Skeletal muscle cell (primary cell): ENCODE measurements at places on chromosomes 11 and 22.

DNA sequence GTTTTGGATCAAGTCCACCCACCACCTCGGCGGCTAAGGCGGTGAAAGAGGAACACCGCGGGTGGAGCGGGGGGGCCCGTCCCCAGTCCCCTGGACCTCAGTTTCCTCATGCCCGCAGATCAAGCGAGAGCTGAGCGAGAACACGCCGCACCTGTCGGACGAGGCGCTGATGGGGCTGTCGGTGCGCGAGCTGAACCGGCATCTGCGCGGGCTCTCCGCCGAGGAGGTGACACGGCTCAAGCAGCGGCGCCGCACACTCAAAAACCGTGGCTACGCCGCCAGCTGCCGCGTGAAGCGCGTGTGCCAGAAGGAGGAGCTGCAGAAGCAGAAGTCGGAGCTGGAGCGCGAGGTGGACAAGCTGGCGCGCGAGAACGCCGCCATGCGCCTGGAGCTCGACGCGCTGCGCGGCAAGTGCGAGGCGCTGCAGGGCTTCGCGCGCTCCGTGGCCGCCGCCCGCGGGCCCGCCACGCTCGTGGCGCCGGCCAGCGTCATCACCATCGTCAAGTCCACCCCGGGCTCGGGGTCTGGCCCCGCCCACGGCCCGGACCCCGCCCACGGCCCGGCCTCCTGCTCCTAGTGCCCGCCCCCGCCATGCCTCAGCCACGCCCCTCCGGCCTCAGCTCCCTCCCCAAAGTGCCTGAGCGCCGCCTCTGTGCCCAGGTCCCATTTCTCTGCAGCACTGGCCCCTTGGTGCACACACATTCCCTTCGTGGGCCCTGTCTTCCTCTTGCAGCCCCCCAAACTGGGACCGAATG lies 12.7 kb downstream of the MAFF start:
- DNase-seq = no peak

DNA sequence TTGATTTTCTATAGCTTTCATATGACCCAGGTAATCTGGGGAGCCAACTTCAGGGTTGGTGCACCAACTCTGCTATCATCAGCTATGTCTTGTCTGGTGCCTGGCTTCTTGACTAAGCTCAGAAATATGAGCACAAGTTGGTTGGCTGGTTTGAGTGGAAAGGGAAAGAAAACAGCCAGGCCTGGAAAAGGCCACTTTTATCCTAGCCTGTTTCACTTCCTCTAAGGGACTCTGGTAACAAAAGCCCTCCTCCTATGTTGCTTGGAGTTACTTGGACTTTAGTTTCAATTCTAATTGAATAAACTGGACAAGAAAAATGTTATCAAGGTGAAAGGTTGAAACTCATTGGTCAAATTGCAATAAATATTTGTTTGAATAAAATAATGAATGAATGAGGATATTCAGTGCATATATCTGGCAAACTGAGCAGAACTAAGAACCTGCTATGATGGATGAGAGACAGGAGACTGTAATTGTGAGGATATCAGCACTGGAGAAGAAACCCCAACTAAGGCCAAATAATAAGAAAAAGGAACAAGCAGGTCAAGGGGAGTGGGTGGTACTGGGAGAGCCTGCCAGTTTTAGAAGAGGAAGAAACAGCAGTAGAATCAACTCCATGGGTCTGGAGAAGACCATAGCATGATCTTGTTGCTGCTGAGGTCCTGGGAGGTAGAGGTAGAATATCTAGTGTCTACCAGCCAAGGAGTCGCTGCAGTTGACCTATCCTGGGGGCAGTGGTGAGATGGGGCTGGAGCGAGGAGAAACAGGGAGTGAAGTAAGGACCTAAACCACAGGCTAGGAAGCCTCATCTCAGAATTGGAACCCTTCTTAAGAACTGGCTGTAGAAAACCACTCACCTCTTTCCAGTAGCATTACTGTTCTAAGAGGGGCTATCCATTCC lies 8.2 kb downstream of the ROBO4 start:
- no peak for DNase-seq

- DNase-seq = peak; percentile 19
Observed at GRCh38 chr11:115504276-115505158, at the start of gene CADM1. Gene CADM1 (minus strand): TSS chr11:115504415.

- no peak for DNase-seq
Observed at GRCh38 chr22:48368975-48369525, 1458.6 kb downstream of the BRD1 start.

- DNase-seq = no peak
Observed at GRCh38 chr11:15826826-15827225, 529.5 kb downstream of the SOX6 start.

DNA sequence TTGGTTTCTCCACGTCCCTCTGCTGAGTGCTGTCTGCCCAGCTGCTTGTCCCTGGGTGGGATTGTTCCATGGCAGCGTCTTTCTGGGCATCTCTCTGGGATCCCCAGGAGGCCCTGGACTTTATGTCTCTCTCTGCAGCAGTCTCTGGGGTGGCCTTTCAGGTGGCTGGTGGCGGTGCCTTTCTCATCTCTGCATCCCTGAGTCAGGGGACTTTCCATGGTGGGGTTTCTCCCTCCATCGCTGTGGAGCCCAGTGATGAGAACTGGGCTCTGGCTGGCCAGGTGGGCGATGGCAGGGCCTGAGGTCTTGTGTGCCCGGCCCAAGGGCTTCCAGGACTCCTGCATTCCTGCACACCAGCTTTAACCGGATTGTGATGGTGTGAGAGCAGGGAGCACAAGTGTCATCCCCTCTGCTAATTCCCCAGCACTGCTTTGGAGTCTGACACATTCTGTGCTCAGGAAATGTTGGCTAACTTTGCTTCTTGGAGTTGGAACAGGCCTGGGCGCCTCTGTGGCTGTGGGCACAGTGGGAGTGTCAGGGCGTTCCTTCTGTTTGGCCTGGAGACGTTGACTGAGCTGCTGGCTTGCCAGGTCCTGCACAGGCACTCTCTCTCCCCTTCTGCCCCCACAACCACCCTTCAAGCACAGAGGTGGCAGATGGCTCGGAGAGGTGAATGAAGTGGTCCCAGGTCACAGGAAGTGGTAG lies 27.9 kb downstream of the FAM83F start:
- no peak for DNase-seq

DNA sequence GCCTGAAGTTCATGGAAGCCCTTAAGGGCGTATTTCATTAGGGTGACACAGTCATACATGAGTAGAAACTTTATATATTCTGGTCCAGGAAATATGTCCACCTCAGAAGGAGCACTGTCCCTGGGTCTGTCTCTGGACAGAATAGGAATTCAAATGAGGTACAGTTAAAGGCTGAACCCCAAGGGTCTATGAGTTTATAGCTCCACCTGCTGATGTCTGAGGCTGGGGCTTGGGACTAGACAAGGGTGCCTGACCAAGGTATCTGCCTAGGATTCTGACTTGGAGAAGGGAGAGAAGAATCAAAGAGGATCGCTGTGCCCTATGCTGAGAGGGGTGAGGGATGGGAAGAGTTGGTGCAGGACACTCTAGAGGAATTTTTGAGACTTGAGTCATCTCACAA lies 14.9 kb downstream of the HEPHL1 start:
- no peak for DNase-seq

- DNase-seq = no peak
Observed at GRCh38 chr11:115724666-115725065, 220.5 kb upstream of the CADM1 start.

GRCh38 chr11:131537196-131537595 lies 166.8 kb downstream of the NTM start:
- DNase-seq = no peak

DNA sequence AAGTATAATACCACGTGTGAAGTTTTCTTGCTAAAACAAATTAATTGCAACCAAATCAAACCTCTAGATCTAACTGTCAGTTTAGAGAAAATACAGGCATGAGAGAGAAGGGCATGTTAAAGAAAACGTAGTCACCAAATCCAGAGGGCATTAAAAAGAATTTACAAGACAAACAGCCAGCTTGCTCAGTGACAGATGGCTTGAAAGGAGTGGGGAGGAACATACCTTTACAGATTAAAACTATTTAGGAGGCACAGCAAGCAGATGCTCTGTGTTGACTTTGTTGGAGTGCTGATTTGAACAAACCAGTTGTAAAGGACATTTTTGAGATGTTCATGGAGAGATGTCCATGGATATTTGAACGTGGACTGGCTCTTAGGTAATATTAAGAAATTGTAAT lies 96.9 kb downstream of the ATXN10 start:
- no peak for DNase-seq

DNA sequence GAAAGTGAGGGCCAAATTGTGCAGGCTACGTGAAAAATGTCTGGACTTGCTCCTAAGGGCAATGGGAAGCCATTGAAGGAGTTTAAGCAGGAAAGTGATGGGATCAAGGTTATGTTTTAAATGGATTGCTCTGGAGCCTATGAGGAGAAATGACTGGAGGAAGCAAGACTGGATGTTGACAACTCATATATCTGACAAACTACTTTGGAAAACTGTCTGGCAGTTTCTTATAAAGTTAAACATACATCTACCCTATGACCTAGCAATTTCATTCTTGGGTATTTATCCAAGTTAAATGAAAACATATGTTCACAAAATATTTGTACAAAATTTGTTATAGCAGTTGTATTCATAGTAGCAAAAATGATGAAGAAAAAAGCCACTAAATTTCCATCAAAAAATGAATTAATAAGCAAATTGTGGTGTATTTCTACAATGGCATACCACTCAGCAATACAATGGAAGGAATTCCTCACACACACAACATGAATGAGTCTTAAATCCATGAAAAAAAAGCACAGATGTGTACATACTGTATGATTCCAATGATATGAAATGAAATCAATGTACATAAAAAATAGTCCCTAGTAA lies 24.1 kb downstream of the FZD4 start:
- no peak for DNase-seq

- no peak for DNase-seq
Observed at GRCh38 chr11:119126675-119127268, 5.4 kb downstream of the HINFP start.

- DNase-seq = no peak
Observed at GRCh38 chr11:93659196-93659595, 2.3 kb upstream of the CEP295 start.

DNA sequence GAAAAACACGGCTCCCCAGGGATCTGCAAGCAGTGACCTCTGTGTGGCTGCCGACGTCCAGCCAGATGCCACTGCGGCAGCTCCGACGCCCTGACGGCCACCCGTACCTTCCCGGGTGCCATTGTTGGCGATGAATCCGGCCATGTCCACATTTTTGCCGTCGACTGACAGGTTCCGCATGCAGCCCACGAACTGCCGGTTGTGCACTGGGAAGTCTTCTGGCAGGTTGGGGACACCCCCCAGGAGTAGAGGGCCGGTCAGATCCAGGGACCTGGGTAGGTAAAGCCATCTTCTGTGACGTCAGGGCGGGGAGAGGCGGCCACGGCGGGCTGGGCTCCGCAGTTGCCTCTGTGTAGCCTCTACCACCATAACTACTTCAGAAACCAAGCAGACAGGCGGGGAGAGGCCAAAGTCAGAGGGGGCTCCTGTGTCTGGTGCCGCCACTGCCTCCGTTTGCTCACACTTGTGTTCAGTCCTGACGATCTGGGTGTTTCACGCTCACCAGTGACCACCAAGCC lies 74.8 kb downstream of the TRMU start:
- no peak for DNase-seq

- no peak for DNase-seq
Observed at GRCh38 chr22:25172153-25172552, 27.5 kb upstream of the CRYBB3 start.

DNA sequence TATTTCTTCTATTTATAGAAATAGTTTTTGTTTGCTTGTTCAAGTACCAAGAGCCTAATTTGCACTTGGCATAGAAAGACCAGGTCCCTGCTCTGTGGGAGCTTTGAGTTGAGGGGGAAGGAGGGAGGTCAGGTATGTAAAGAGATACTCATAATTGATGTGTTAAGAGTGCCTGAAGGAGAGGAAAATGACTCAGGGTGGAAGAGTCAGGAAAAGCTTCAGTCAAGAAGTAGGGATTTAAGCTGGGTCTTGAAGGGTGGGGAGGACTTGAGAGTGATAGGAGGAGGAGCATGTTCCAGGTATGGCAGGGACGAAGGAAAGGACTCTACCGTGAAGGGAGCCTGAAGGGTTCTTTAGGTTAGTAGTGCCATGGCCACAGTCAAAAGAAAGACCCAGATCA lies 9.0 kb downstream of the RBX1 start:
- DNase-seq = no peak

DNA sequence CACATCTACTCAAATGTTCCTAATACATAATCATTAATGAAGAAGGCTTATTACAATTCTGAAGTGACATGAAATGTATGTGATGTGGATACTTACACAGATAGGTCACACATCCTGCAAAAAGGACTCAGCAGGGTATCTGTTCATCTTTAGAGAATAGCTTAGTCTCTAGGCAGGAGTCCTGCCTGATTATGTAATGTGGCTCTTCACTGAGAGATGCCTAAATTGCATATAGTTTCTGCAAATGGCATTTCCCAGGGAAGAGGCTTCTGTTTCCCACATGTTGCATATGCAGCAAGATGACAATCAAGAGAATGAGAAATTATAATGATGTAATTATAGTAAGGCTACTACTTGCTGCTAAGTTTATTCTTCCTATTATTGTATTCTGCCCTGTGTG lies 58.8 kb upstream of the SLC36A4 start:
- no peak for DNase-seq

DNA sequence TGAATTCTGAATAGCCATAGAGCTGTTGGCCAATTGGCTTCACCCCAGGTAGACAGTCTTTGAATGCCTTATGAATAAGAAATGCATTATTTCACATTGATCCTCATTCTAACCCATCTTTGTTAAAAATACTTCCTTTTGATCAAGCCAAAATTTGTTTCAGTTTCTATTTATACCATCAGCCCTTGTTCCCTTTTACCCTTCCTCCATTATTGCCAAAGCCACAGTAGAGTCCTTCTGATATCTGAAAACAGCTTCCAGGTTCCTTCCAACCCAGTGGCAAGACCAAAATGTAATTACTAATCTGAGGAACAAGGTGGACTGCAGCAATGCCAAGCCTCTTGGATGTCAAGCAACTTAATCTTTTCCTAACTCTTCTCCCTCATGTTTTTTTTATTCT lies 458.8 kb downstream of the BUD13 start:
- no peak for DNase-seq

GRCh38 chr11:13207665-13208594 lies 69.7 kb upstream of the BMAL1 start:
- peak; percentile 75 for DNase-seq

GRCh38 chr22:22397292-22397870 lies 111.2 kb downstream of the ZNF280B start:
- no peak for DNase-seq

- no peak for DNase-seq
Observed at GRCh38 chr22:25545672-25546071, 18.8 kb upstream of the GRK3 start.

DNA sequence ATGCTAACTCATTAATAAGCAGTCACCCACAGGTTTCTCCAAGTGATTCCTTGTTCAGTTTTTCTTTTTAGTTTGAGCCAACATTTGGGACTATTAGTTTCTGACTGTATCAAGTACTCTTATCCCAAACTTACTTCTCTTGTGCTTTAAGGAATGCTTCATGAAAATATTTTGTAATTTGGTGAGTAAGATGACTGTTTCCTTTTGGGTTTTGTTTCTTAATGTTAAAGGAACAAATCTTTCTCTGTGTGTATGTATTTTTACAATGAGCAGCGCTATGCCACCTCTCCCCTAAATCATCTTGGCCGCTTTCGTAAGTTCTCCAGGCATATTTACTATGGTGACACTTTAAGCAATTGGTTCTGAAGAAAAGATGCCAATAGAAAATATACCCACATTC lies 72.4 kb downstream of the LDLRAD3 start:
- DNase-seq = no peak

- DNase-seq = no peak
Observed at GRCh38 chr22:21052715-21053459, 7.1 kb downstream of the LRRC74B start.

- no peak for DNase-seq
Observed at GRCh38 chr11:130904380-130904779, 11.9 kb downstream of the SNX19 start.

GRCh38 chr11:34502949-34503348 lies 10.6 kb downstream of the ELF5 start:
- DNase-seq = no peak
